Fibroblast of skin of left quadriceps (primary cell): ENCODE measurements at places on chromosomes 2 and 18.

GRCh38 chr2:241906826-241907570, 37.5 kb downstream of the RTP5 start:
- DNase-seq: no peak

GRCh38 chr2:130183512-130184373, 1.7 kb downstream of the MZT2B start:
- peak; percentile 8 for DNase-seq

GRCh38 chr2:134079373-134079772, 174.5 kb upstream of the MGAT5 start:
- no peak for DNase-seq

- DNase-seq: no peak
These were observed 601.1 kb downstream of the ARHGAP15 start for GRCh38 chr2:143730155-143730952.

DNA sequence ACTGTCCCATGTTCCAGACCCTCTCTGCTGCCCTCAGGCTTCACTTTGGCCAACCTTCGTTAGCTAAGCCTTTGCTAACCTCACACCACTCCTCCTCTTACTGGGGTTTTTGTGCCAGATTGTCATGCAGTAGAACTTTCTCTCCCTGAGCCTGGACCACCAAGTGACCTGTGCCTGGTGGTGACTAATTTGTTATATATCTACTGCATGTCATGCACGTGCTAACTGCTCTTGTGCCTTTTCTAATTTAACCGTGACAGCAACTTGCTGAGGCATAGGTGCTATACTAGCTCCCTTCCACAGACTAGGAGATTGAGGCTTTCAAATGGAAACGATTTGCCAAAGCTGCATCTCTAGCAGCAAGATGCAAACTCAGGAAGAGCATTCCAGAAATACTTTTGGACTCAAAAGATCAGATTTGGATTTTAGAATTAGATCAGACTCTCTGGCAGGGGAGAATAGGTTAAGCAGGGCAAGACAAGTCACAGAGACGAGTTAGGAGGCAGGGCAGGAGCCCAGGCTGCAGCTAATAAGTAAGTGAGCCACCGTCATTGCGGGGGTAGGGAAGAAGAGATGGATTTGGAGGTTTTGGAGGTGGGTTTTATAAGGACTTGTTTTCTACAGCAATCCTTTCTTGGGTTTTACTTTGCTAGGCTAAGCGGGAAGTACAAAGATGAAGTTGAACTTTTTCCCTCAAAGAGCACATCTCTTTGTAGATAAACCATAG, 1.8 kb downstream of the PPP1R7 start:
- no peak for DNase-seq

DNA sequence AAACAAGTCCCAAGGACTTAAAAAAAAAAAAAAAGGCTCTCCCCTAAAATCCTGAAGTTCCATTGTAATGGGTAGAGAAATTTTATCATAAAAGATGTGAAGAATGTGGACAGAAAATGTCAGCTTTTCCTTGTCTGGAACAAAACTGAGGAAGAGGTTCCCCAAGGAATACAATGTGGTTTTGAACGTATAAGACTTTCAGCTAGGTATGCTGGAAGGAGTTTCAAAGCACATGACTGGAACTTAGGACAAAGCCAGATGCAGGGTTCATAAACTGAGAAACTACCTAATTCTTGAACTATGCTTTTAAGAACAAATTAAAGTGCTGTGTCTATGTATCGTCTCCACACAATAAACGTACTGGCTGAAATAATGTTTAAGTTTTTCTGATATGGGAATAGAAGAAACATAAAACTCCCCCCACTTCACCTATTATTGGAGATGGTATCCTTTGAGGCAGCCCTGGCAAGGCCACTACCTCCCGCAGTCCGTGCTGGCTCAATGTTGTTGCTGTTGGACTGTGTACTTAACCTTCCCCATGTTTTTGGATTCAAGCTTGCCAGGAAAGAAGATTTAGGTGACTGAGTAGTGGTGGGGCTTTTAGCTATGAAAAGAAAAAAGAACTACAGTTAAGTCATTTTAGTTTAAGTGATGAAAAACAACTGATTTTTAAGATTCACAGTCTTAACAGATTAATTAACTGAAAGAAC, 84.2 kb upstream of the DNER start:
- no peak for DNase-seq

DNA sequence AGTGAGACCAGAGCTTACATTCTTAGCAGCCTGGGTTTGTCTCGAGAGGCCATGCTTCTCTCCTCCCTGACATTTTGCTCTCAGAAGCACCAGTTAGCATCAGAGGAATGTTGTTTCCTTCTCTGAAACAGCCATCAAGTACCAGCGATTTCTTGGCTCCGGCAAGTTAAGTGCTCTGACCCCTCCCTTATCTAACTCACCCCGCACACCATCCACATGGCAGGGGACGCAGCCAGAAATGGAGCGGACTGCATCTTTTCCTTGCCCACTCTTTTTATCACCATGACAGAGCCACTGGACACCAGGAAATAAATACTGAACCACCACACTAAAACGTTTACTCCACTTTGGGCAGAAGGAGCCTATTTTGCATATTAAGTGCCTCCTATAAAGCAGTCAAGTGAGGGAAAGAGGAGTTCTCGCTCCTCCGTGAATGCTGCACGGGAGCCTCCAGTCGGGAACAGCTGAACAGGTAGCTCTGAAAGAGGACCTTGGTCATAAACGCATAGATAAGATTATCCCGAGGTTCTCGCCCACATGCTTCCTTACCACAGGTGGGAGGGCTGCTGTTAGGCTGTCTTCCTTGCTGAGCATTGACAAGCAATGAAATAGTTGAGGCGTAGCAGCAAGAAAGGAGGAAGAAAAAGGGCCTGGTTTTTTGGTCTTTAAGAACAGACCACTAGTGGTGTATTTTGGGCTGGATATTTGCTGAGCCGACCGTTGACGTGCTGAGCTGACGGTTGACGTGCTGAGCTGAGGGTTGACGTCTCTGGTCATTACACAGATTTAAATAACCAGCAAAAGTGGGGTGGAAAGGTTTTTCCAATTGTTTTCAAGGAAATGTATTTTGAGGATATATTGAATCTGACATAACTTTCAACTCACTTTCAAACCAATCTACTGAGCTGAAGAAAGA, 71.4 kb upstream of the ITGB6 start:
- DNase-seq: no peak

DNA sequence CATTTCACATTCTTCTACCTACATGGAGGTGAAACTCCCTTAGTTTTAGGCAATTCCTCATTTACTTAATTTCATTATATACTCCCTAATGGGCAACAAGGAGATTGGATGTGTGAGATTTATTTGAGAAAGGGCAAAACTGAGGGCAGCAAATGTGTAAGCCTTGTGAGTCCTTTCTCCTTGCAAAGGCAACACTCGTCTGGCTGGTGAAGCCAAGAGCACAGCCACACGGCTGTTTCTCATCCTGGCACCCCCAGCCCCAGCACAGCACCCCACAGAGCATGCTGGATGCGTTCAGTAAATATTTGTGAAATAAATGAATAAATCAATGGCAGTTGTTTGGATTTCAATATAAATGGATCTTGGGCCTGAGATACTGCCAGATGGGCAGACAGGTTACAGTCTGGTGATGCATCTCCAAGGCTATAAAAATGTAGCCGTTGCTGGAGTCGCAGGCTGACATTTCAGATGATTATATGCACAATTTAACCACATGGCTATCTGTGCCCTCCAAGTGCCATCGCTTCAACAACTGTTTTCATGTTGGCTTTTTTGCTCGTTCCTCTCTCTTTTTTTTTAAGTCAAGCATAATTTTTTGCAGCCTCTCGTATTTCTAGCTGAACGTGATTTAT, 154.1 kb upstream of the REV1 start:
- DNase-seq: no peak

DNA sequence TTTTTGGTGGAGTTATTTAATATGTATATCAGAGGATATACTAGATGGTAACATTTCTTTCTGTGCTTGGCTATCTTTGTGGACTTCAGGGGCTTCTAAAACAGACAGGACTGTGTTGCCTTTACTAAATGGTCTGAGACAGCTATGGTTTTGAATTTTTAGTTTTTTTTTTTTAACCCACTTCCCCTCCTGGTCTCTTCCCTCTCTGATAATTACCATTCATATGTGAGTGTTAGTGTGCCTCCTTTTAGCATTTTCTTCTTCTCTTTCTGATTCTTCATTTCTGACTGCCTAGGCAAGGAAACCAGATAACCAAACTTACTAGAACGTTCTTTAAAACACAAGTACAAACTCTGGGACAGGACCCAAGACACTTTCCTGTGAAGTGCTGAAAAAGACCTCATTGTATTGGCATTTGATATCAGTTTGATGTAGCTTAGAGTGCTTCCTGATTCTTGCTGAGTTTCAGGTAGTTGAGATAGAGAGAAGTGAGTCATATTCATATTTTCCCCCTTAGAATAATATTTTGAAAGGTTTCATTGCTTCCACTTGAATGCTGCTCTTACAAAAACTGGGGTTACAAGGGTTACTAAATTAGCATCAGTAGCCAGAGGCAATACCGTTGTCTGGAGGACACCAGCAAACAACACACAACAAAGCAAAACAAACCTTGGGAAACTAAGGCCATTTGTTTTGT, 52.7 kb downstream of the SMAD4 start:
- no peak for DNase-seq

GRCh38 chr2:180412219-180412618, 405.1 kb upstream of the CWC22 start:
- no peak for DNase-seq

GRCh38 chr2:96158554-96158940, 13.3 kb upstream of the DUSP2 start:
- no peak for DNase-seq

- no peak for DNase-seq
These were observed 20.9 kb downstream of the CFLAR start for GRCh38 chr2:201136889-201137321.

- no peak for DNase-seq
These were observed 501.0 kb downstream of the EIPR1 start for GRCh38 chr2:2876331-2877221.

GRCh38 chr2:26491563-26492167, 13.7 kb upstream of the OTOF start:
- DNase-seq: no peak

- no peak for DNase-seq
These were observed 23.7 kb upstream of the WIPF1 start for GRCh38 chr2:174621323-174621722.

DNA sequence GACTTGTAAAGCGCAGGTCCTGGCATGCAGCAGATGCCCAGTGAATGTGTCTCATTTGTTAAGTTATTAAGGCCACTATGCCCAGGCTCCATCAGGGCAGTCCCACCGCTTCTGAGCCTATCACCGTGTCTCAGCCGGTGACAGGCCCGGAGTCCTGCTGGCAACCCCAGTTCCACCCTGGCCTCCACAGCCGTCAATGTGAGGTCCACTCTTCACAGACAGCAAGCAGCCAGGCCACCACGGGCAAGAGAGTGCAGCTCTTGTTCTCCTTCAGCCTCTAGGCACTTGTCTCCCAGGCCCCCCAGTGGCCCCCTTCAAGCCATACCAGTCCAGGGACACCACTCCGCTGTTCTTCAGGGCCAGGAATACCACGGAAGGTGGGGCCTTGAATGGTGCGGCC, 22.6 kb downstream of the CFAP65 start:
- DNase-seq: no peak

DNA sequence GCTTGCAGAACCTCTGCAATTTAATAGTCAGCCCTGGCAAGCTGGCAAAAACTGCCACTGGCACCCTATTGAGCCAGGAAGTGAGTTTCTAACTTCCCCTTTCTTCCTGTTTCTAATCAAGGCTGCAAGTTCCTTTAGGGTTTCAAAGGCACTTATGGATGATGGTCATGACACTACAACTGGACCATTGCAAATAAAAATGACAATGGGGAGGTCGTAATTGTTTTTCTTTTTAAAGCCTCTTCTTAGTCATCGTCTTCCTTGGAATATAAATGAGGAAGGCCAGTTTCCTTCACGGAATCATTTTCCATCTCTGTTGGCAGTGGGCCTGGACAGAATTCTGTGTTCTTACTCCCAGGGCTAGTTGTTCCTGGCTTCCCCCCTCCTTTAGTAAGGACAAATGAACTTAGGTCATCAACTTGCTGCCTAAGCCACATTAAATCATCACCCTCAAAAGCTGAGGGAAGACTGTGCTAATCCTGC, 35.8 kb downstream of the SH3RF3 start:
- peak; percentile 42 for DNase-seq

DNA sequence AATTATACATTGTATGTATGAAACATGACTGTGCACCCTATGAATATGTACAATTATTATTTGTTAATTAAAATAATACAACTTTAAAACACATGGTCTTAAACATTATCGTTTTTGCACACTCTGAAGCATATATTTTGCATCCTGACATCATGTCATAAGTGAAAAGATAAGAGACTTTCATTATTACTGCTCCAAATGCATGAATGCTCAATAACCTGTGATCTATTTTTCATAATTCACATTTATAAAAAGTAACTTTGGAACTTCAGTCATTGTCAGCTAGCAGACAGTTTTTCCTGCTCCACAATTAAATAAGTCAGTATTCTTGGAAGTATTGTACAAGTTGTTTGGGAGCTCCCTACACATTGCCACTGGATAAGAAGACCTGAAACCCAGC, 1.3 kb upstream of the ITPRIPL1 start:
- DNase-seq: no peak
